Hippocampal formation (tissue), 2 donors: ENCODE measurements at places on chromosomes 11 and 22.

GRCh38 chr11:28738549-28738948, 630.4 kb downstream of the METTL15 start:
- no peak for DNase-seq

DNA sequence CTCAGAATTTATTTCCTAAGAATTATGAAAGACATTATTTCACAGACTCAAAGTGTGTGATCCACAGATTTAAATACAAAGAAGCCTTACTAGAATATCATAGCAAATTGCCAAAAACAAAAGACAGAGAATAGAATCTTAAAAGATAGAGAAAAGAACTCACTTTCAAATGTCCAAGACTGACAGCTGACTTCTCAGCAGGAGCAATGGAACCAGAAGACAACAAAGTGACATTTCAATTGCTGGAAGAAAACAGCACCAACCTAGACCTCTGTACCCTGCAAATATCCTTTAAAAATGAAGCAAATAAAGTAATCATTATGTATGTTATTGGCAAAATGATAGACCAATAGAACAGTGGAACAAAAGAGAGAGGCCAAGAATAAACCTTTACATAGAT, 109.2 kb downstream of the TTC17 start:
- DNase-seq: no peak

DNA sequence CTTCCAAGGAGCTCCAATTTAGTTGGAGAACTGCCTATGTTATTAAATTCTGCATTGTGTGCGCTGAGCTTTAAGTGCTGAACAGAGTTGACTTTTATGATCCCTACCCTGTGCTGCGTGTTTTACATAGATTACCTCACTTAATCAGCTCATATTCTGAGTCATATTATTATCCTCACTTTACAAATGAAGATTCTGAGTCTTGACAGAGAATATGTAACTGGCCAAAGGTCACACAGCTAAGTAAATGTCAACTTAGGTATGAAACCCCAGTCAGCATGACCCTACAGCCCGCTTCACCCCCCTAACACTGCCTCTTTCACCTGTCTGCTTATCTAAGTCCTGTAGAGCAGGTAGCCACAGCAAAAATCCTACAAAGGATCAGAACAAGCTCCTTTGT, 19.8 kb upstream of the TMPRSS5 start:
- DNase-seq: no peak

DNA sequence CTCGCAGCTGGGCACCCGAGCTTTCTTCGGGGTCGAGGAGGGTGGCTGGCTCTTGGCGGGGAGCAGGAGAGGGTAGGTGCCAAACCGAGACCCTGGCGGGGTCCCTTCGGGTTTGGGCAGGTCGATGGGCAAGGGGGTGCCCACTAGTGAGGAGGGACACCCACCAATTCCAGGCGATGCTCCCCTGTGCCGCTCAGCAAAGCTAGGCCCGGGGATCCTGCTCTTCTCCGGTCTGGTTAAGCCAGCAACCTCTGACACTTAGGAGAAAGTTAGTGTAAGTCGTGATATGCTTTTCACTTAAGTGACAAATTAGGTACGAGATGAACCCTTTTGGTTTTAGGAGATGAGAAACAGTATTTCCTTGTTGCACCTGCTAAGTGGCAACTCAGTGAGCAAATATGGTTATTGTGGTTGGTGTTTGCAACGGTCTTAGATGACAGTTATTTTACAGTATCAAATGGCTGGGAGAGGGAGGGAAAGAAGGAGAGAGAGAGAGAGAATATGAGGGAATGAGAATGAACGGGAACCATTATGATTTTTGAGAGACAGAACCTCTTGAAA, 565 bp downstream of the NUCB2 start:
- peak; percentile 30 for DNase-seq

GRCh38 chr11:57406337-57406904, 16.0 kb upstream of the PRG2 start:
- no peak for DNase-seq

DNA sequence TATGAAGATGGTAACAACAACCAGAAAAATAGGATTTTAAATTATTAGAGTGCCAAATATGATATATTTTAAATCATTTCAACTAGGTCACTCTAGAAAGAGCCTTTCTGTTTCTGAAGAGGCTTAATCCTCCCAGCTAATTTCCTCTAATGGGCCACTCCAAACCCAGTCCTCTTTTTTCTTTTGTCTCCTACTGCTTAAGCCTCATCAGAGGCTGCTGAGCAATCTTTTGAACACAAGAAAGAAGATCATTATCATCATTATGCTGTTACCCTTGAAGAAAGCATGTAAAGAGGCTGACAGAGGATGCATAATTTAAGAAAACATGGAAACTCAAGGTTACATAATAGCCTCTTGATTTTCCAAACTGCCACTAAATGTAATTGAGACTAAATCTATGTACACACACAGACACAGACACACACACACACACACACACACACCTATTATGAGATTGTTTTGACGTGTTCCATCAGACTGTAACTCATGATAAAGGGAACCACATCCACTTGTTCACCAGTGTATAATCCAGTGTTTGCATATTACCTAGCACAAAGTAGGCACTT, 519.6 kb downstream of the METTL15 start:
- no peak for DNase-seq

DNA sequence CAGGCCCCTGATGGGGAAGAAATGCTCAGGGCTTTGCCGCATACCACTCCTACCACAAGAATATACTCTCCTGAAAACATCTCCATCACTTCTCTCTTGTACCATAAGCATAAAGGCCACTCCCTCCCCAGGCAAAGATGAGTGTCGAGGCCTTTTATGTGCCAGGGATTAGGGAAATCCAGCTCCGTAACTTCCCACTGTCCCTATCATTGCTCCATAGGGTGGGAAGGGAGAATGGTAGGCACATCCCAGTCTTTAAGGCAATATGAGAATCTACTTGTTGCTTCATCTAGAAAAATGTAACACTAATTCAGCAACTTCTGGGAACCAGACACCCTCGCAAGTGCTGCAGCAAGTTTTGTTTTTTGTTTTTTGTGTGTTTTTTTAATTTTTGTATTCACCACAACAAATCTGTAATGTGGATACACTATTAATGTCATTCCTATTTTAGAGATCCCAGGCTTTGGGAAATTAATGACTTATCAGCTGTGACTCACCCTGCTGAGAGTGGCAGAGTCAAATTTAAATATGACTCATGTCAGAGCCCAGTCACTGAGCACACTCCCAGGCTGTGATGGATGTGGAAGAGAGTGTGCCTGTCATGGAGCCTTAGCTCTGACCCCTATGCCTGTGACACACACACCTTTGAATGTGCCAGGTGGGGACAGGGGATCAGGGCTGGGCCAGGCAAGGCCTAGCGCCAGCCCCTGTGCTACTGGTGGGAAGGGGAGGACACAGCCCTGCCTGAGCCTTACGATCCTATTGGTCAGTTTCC, 23.4 kb downstream of the PANX1 start:
- no peak for DNase-seq

DNA sequence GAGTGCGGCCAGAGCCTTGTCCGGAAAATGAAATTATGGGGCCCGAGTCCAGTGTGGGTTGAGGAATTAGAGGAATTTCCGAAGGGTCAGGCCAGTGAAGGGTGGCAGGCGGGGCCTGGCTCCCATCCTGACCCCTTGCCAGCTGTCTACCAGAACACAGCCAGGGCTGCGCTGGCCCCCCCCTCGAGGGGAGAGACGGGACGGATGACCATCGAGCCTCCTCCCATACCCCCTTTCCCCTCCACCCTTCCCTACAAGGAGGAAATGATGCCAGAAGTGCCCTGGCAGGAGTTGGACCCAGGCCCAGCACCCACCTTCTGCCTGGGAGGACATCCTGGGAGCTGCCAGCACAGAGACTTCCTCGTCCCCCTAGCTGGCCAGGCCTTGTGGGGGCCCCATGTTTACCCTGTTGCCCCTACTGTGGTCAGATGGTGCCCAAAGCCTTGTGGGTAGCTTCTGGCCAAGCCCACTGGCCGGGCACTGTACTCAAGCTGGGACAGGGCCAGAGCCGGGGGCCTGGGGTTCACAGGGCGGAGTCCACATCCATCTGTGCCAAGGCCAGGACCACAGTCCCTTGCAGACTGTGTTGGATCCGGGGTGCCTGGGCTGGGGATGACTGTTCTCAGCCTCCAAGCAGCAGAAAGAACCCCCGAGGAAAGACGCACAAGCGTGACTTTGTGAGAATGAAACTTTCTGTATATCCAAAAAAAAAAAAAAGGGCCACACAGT, 20.8 kb downstream of the ARVCF start:
- no peak for DNase-seq

DNA sequence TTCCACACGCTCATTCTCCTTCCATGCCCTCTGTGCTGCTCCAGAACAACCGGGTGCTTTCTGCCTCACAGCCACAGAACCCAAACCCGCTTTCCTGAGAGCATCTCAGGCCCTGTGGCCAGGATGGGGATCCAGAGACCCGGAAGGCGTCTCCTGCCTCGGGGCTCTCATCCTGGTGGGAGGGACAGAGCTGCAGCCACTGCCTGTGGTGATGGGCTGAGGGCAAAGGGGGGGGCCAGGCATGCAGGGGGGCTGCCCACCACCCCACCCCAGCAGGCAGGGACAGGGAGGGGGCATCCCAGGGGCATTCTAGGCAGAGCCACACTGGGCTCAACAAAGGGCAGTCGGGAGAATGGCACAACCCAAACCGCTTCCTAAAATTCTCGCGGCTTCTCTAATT, 41.4 kb downstream of the CERK start:
- no peak for DNase-seq

GRCh38 chr11:37107415-37107814, 509.4 kb upstream of the RAG2 start:
- no peak for DNase-seq

DNA sequence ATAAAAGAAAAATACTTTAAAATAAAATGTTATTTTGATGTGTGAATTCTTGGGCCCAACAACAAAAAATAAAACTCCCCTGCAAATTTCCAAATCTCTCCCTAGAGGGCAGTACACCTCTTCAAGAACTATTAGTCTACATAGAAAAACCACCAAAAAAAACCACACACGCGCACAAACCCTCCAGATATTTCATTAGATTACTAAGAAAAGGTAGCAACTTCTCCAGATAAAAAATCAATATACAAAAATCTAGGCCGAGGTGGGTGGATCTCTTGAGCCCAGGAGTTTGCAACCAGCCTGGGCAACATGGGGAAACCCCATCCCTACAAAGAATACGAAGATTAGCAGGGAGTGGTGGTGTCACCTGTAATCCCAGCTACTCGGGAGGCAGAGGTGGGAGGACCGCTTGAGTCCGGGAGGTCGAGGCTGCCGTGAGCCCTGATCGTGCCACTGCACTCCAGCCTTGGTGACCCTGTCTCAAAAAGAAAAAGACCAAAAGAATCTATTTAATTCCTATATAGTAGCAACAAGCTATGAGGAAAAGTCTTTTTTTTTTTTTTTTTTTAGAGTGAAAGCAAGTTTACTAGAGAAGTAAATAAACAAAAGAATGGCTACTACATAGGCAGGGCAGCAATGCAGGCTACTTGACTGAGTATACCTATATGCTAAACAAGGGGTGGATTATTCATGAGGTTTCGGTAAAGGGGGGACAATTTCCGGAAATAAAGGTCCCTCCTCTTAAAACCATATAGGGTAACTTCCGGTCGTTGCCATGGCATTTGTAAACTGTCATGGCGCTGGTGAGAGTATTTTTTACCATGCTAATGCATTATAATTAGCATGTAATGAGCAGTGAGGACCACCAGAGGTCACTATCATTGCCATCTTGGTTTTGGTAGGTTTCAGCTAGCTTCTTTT, 13.1 kb downstream of the B3GNT6 start:
- DNase-seq: peak; percentile 90

DNA sequence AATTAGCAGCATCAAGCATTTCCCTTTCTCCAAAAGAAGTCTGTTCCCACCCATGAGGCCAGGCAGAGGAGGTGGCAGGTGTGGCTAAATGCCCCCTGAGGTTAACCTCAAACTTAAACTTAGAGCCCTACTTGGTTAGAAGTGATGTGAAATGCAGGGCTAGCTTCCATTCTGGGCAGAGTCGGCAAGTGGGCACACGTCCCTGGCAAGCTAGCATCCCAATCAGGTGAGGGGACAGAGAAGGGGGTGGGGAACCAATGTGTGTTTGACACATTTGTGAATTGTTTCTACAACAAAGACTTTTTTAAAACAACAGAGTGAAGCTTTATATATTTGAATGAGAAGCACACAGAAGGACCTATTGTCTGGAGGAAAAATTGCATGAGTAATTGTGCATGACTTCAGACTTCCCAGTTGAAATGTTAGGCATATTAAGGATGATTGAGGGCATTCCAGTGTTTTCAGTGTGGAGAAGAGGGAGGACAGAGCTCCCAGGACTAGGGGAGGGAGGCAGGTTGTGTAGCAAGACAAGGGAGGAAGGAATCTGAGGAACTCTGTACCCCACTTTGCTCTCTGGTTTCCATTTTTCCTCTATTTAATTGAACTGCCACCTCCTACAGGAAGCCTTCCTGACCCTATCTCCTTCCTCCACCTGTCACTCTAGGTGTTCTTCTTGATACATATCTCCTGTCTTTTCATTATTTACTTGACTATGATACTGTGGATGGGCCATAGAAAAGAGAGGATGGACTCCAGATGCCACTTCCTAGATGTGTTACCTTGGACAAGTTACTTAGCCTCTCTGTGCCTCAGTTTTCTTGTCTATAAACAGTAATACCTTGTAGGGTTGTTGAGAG, 83.3 kb upstream of the PICALM start:
- DNase-seq: peak; percentile 84

- no peak for DNase-seq
Measured at GRCh38 chr11:132238331-132238866, 868.0 kb downstream of the NTM start.

- DNase-seq: no peak
Measured at GRCh38 chr11:128399251-128400121, 187.9 kb downstream of the ETS1 start.

DNA sequence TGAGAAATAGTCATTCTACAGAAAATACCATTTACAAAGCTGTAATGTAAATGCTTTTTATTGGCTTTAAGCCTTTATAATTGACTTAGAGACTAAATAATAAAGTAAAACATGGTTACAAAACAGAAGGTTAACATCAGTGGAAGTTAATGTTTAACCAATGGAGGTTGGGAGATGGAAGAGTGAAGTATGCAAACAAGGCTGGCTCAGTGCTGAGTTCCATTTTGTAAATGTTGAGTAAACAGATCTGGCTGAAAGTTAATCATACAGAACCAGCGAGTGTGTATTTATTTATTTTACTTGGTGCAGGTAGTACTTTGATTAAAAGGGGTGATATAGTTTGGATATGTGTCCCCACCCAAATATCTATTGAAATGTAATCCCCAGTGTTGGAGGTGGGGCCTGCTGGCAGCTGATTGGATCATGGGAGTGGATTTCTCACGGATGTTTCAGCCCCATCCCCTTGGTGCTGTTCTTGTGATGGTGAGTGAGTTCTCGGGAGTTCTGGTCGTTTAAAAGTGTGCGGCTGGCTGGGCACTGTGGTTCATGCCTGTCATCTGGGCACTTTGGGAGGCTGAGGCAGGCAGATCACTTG, 827.4 kb downstream of the OPCML start:
- no peak for DNase-seq

GRCh38 chr22:47471406-47471805, 709.0 kb downstream of the TBC1D22A start:
- no peak for DNase-seq

DNA sequence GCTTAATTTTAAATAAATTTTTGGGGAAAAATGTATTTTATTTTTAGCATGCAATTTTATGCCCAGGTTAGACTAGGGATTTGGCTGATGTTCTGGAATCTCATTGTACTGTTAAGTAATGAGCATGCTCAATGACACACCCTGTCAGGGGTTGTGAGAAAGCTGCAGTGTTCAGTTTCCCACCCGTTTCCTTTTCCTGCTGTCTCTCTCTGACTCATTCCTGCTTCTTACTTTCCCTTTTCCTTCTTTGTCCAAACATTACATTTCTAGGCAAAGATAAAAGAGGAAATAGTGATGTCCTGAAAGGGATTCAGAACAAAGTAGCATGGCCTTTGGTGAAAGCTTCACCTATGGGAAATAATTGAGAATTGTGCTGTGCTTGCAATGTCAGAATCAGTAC, 22.7 kb downstream of the OOSP3 start:
- no peak for DNase-seq
